ENCODE measurements at places on chromosomes 6 and 20.

DNA sequence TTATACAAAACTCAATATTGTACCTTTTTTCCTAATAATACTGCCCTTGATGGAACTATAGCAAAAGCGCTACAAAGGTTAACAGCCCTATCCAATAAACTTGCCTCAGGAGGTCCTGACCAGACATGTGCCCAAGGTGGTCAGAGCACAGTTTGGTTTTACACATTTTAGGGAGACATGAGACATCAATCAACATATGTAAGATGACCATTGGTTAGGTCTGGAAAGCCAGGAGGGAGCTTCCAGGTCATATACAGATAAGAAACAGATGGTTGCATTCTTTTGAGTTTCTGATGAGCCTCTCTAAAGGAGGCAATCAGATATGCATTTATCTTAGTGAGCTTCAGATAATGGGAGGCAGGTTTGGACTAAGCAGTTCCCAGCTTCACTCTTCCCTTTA lies 91.6 kb downstream of the PLG start:
- DNase-seq = no peak

DNA sequence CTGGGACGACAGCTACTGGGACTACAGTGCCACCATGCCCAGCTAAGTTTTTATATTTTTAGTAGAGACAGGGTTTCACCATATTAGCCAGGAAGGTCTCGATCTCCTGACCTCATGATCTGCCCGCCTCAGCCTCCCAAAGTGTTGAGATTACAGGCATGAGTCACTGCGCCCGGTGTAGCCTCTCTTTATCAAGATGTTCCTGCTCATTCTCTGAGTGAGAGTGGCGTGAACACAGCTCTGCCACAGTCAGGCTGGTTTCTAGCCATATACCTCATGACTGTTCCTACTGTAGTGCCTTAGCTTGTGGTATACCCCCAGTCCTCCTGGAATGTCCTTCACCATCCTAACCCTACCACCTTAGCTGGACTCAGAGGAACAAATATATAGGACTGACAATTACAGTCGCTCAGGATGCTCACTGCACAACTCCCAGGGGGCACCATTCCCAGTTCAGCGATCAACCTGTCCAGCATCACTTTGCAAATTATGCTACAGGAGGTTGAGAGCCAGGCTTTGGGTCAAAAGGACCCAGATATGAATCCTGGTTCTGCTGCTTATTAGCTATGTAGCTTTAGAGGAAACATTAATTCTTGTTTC lies 86.3 kb downstream of the CHMP4B start:
- no peak for DNase-seq

GRCh38 chr6:17899491-17899890 lies 87.9 kb downstream of the KIF13A start:
- no peak for DNase-seq

GRCh38 chr6:115078555-115078954 lies 735.7 kb upstream of the HS3ST5 start:
- DNase-seq = no peak

DNA sequence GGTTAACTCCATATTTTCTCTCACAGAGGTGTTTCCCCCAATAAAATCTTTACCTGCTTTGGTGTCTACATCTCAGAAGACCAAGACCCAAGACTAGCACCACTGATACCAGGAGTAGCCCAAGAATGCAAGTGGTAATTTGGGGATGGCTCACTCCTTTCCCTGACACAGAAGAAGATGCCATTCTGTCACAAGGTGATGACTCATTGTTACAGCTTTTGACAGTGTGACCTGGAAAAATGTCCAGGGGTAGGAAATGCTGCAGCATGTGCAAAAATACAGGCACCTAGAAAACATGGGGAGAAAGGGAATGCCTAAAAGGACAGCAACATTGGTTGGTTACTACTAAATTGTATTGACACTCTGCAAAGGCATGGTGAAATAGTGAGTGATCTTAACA lies 254.0 kb upstream of the GJE1 start:
- no peak for DNase-seq
